K562 (cell line): ENCODE measurements at places on chromosomes 7 and 10. TPM values are rescaled to one million over a fixed set of nuclear protein-coding genes. Genes with fewer than 3 reads are reported as not detected.

- DNase-seq = no peak
- no peaks in the 10 kb centered on the region for H3K27me3 ChIP-seq
- H3K27ac ChIP-seq = no peak overlapping the region
- H3K4me3 ChIP-seq = no peak overlapping the region
These were observed 26.0 kb upstream of the HYAL4 start for GRCh38 chr7:123819001-123819400.

DNA sequence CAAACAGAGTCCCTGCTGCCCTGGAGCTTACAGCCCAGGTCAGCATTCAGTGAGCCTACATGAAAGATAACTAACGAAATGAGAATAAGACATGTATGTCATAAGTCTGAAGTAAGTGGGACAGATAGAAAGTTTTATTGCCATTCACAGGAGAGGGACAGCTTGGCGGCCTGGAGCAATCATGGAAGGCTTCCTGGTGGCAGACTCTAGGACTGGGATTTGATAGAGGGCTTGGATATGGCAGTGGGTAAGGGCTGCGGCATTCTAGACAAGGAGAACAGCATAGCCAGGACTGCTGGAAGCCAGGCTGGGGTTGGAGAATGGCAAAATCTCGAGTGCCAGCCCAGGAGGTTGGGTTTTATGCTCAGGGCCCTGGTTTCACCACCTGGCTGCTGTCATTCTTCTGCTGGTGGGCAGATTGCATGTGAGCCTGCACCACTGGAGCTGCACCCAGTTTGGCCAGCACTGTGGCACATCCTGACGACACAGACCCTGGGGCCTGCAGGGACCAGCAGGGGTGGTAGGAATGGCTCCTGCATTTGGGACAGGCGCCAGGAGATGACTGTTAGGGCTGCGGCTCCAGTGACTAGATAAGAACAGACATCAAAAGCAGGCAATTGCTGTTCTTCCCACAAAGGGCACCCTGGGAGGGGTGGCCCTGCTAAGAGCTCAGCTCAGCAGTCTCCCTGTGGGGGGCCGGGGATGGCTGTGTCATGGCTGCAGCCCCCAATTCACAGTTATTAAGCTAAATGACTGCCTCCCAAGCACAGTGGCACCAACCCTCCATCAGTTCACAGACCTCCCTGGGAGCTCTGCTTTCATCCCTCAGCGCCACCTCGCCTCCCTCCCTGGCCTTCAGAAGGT, 161.1 kb downstream of the RPS24 start:
- H3K36me3 ChIP-seq = no peaks in the 10 kb centered on the region
- no peak overlapping the region for H3K27ac ChIP-seq
- no peak for DNase-seq
- H3K4me3 ChIP-seq = no peak overlapping the region
- H3K27me3 ChIP-seq = peaks cover 5% of the 10 kb centered on the region; the same call in 1 of the 2 replicates

DNA sequence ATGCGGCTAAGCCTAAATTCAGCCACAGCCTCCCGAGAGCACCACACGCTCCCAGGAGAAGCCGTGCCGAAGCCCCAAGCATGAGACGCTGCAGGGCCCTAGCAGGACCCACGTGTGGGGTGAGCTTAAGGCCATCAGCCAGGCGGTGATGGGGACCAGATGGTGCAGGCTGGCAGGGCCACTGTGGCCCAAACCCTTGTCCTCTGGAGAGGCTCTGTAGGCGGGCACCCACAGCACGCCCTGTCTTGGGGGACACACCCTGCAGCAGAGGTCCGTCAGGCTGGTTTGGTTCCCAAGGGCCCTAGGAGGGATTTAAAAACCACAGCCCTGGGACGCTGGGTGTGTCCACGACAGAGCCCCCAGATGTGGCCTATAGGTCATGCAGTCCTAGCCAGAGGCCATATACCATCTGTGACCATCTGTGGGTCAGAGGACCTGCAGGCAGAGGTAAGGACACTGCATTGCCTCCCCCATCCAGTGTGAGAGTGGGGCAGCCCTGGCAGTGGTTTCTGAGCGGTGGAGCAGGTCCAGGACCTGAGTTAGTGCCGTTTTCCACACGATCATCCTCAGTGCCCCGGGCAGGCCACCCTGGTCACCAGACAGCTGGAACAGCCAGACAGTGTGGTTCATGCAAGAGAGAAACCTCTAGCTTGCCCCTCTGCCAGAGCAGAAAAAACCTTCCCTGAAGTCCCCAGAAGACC, 39.6 kb upstream of the INPP5A start:
- no peak overlapping the region for H3K4me3 ChIP-seq
- no peaks in the 10 kb centered on the region for H3K36me3 ChIP-seq
- no peak for DNase-seq
- H3K27me3 ChIP-seq = peaks cover 23% of the 10 kb centered on the region; the same call in 2 of the 3 replicates
- no peak overlapping the region for H3K27ac ChIP-seq

- no peaks in the 10 kb centered on the region for H3K27me3 ChIP-seq
- no peak overlapping the region for H3K4me3 ChIP-seq
- no peak for DNase-seq
- H3K36me3 ChIP-seq = no peaks in the 10 kb centered on the region
These were observed 223.7 kb downstream of the MTERF1 start for GRCh38 chr7:91656541-91657482.

Gene OR9A2
- polyA plus RNA-seq = not detected in 2 replicates
